ENCODE measurements at places on chromosomes 7 and 10.

DNA sequence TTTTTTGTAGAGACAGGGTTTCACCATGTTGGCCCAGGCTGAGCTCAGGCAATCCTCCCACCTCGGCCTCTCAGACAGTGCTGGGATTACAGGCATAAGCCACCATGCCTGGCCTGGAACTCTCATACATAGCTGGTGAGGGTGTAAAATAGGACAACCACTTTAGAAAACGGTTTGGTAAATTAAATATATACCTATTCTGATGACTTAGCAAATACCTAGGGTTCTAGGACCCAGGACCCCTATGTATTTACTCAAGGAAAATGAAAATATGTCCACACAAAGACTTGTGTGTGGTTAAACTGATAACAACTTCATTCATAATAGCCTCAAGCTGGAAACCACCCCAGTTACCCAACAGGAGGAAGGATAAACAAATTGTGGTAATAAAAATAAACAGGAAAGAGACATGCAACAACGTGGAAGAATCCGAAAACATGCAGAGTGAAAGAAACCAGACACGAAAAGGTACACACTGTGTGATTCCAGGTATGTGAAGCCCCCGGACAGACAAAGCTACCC lies 52.7 kb downstream of the CARD11 start:
- DNase-seq = no peak

DNA sequence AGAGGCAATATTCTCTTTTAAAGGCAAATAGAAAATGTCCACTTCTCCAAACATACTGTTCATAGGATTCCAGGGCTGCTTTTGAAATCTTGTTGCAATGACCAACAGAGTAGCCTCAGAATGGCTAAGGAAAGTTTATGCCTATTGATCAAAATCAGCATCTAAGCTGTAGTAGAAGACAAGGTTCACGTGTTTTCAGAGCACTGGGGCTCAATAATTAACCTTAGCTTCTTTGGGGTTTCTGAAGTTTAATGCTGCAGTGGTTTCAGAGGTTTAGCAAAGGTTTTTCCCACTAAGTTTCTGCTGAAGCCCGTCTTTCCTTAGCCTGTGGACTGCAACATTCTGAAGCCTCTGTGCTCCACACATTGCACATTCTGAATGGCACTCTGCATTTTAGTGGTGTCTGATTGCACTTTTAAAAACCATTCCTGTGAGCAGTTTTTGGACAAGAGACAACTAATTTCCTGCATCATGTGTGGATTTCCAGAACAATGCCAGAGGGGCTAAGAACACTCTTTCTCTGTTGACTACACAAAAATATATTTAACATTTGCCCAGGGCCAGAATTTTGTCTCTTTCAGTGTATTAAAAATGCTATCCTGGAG lies 342.5 kb downstream of the PTEN start:
- no peak for DNase-seq

DNA sequence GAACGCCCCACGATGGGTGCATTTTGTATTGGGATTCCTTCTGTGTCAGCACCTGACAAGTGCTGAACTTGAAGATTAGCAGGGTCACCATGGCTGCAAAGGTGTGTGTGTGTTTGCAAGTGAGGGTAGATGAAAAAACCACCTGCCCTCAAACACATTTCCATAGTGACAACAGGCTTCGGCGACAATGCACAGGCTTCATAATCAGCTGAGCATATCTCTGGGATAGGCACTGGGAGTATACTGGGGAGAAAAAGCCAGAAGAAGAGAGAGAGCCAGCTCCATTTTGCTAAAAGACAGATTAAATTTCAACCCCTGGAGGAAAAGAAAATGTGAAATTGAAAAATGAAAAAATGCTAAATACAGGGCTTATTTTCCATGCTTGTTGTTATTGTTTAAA lies 656.1 kb downstream of the INHBA start:
- no peak for DNase-seq

GRCh38 chr7:23347682-23348180 lies 48.6 kb downstream of the MALSU1 start:
- DNase-seq = no peak

DNA sequence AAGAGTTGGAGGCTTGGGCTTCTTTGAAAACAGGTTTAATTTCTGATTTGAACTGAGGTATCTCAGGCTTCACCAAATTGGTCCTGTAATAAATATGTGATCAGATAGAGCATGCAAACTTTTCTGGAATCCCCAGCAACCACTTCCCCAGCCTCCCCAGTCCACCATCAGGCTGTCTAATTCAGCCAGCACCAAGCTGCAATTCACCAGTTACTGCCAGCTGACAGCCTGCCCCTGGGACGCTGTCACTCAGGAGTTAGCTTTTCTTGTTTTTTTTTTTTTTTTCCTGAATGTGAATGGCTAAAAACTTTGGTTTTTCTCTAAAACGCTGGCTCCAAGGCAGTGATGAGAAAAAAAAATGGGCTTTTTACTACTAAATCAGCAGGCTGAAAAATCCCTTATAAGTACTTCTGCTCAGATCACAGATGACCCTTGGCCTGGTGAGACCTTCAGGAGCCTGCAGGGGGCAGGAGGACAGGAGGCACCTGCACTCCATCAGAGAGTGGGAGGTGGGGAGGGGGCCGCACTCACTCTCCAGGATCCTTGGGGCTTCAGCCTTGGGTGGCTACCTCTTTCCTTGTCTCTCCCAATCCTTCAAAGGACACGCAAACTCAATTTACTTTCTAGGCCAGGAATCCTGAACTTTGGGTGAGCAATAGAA lies 349.4 kb downstream of the GATA3 start:
- no peak for DNase-seq

Data from stimulated activated naive B cell treated with anti-CD40 and anti-IgM and Interleukin-4, amounts not matched to agents 10 μg/mL and 1 μg/mL and 100 μg/mL, for 72 hours (primary cell).